ENCODE measurements at places on chromosomes 16 and 17.

- no peak for DNase-seq
Measured at GRCh38 chr17:79927688-79928501, 88.7 kb upstream of the CBX4 start.

DNA sequence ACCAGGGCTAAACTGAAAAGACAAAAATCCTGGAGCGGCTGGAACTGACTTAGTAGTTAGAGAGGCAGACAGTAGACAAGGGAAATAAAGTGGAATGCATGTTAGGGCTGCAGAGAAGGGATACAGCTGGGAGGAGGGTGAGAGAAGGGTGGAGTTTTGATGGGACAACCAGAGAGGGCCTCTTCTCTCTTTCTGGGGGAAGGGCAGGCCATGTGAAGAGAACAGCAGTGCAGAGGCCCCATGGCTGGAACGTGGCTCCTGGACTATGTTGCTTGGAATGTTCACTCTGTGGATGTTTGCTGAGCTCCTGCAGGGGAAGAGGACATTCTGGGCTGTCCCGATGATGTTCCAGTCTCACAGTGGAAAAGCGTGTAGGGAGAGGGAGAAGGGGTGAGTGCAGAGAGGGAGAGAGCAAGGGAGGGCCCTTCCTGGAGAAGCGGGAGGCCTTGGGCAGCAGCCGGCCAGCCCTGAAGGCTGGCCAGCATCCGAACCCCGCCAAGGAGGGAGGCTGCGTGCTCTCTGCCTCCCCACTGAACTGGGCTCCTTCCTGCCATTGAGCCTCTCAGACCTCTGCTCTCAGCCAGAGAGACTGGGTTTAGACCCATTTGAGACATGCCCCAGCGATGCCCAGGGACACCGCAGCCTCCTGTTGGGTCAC, 33.1 kb upstream of the GSE1 start:
- no peak for DNase-seq

DNA sequence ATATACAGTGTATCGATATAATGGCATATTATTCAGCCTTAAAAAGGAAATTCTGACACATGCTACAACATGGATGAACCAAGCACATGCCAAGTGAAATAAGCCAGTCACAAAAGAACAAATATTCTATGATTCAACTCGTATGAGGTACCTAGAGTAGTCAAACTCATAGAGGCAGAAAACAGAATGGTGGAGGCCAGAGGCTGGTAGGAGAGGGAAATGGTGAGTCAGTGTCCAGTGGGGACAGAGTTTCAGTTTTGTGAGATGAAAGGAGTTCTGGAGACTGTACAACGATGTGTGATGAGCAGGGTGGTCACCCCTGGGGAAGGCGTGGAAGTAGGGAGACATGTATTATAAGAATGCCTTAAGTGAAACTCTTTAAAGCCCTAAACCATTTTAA, 39.9 kb downstream of the RNF157 start:
- DNase-seq: no peak

DNA sequence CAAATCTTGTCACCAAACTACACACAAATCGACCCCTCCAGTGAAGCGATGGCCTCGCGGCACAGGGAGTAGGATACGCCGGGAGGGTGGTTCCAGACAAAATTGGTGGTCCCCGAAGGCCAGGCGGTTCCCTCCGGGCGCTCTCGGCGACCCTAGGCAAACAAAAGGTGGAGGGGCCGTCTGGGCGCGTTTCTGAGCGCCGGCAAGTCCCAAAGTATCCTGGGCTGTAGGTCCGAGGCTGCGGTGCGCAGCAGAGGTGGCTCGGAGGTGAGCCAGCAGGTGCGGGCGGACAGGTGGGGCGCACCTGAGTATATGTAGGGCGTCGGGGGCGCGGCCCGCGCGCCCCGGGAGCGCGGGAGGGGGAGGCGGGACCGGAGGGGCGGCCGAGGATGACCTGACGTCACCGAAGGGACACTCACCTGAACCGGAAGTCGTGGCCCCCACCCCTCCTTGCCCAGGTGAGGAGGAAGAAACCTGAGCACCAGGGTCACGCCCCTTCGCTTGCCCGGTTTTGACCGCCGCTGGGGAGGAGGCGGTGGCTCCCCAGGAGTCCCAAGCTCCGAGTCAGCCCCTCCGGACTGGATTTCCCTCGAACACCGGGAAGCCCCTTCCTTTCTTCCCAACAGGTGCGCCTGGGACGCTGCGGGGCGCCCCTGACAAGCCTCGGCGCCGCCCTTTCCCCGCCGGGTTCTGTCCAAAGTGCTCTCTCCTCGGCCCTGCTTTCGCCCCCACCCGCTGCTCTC, at the start of gene CLDN7:
Gene CLDN7 (minus strand): TSS at position 287 of the 743 bp plus-strand sequence. CDS start 435 bp downstream, outside the sequence.
- DNase-seq: no peak

DNA sequence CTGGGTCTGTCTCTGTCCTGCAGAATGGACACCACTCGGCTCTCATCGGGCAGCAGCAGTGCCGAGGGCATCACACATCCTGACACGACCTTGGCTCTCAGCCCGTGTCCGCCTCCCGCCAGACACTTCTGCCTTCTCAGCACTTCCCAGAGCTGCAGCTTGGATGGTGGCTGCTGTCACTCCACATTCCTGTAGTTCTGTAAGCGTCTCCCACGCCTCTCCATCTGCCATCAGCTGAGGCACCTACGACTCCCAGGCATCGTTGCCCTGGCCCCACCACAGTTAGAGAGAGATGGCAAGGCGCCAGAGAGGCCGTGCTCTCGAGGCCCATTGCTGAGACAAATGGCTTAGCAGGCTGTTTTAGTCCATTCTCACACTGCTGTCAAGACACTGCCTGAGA, 195.9 kb upstream of the CHMP6 start:
- no peak for DNase-seq

GRCh38 chr17:77076124-77076830, 64.5 kb upstream of the SEC14L1 start:
- no peak for DNase-seq

DNA sequence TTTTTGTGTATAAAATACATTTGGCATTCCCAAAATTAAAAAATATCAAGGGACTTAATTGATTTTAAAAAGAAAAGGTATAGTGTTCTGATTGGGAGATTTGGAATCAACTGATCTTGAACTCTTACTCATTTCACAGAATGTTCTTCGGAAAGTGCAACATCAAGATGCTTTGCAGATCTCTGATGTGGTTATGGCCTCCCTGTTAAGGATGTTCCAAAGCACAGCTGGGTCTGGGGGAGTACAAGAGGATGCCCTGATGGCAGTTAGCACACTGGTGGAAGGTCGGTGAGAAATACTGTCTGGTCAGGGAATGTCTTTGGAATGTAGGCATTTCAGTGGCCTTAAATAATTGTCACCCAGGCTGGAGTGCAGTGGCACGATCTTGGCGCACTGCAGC, 19.5 kb upstream of the TBKBP1 start:
- DNase-seq: no peak

- no peak for DNase-seq
Measured at GRCh38 chr17:40547079-40547784, 18.0 kb downstream of the CCR7 start.

GRCh38 chr17:65588181-65588808, 26.8 kb upstream of the AXIN2 start:
- DNase-seq: no peak

DNA sequence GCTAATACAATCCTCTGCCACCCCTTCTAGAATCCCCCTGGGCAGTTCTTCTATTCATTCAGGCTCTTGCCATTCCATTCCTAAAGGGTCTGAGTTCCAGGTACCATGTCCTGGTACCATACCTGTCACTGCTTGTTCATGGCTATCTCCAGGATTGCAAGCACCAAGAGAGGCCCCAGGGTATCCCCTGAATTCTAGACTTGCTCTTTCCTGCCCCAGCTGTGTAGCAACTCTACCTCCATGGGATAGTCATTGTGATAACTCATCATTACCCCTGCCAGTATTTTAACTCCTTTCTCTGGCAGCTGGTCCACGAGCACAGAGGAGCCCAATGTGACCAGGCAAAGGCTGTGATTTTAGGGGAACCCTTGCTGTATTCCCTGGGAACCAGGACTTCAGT, 143.7 kb upstream of the CDH5 start:
- DNase-seq: no peak

DNA sequence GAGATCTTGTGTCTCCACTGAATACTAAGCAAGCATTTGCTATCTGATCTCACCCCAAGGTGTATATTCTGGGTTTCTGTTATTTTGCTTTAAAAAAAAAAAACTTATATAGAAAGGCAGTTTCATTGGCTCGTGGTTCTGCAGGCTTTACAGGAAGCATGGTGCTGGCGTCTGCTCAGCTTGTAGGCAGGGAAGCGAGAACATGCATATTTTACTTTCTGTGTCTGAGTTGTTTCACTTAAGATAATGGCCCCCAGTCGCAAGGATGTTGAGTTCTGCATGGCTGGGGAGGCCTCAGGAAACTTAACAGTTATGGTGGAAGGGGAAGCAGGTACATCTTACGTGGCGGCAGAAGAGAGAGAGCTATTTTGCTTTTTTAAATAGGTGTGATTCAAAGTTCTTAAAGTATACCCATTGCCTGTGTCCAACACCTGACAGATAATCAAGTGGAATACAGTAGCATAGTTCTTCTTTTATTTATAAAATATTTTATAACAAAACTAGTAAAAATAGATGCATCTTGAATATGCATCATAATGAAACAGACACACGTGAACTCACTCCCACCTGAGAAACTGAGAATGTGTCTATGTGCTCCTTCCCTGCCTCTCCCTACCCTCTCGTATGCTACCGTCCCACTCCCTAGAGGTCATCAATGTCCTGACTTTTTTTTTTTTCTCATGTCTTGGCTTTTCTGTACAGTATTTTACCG, 15.4 kb upstream of the ARHGAP17 start:
- no peak for DNase-seq

- no peak for DNase-seq
Measured at GRCh38 chr16:65751622-65752521, 614.6 kb upstream of the CDH5 start.

GRCh38 chr17:19338031-19338990, 24.2 kb downstream of the B9D1 start:
- DNase-seq: no peak
